T-helper 2 cell (primary cell): ENCODE measurements at places on chromosomes 16 and 17.

GRCh38 chr17:81865733-81866439, 5.3 kb downstream of the ARHGDIA start:
- DNase-seq = no peak

- no peak for DNase-seq
Measured at GRCh38 chr17:82134101-82134500, 36.1 kb upstream of the FASN start.

- DNase-seq = no peak
Measured at GRCh38 chr17:10208604-10209193, 10.3 kb upstream of the GAS7 start.

GRCh38 chr16:3919413-3919812, 38.9 kb upstream of the CREBBP start:
- DNase-seq = no peak

GRCh38 chr16:70540994-70541393, 17.4 kb downstream of the SF3B3 start:
- DNase-seq = no peak

DNA sequence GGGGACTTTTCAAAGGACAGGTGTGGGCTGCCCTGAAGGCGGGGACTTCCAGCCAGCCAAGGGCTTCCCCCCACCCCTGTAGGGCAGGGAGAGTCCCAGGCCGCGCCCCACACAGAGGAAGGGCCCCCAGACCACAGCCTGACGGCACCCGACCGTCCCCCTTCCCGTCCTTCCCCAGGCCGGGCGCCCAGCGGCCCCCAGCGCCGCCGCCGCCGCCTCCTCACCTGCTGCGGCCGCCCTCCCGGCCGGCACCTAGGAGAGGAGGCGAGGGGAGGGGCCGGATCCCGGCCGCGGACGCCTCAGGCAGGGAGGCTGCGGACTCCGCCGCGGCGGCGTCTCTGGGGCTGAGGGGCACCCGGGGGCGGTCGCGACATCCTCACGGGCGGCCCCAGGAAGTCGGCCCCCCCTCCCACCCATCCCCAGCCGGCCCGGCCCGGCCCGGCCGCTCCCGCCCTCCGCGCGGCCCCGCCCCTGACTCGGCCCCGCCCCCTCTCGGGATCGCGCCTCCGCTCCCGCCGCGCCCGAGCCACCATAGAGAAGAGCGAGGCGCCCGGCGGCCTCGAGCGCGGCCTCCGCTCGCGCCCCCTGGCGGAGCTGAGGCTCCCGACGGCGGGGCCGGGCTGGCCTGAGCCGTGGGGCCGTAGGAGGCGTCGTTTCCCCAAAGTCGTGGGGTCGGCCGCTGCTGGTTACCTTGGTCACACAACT, 25.5 kb upstream of the RFFL start:
- peak; percentile 81 for DNase-seq

DNA sequence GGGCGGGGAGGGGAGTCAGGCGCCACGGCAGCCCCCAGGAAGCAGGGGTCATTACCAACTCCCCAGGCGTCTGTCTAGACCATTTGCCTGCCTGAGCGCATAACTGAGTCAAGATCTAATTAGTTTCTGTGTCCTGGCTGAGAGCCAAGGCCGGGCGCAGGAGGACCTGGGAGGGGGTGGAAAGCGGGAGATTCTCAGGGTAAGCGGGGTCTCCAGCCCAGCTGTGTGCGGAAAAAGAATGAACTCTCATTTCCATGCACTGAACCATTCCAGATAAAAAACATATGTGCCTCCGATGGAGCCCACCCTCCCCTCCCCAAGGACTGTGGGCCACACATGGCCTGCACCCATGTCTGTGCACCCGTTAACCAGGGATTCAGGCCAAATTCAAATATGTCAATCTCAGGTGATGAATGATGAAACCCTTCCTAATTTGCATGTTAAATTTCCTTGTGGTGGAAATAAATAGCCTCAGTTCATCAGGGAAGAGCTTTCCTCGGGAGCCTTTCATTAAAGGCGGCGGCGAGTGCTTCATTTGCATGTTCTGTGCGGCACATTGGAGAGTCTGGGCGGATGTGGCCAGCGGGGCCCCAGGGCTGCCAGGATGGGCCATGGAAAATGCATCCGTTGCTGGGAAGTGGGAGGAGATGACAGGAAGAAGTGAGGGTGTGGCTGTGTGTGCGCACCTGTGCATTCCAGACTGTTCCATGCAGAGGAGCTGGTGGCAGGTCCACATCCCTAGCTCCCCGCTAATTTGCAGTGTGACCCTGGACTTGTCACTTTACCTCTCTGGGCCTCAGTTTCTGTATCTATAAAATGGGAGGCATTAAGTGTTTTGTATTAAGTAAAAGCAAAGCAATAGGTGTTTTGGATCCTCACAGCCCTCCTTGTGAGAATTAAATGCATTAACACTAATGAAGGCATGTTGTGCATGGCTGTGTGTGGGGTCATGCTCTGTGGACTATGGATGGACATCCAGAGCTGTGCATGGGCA, 151.1 kb downstream of the SDK2 start:
- no peak for DNase-seq

GRCh38 chr17:7107012-7107754, 7.4 kb downstream of the ASGR2 start:
- DNase-seq = no peak

- DNase-seq = no peak
Measured at GRCh38 chr17:27755706-27756466, 44.4 kb downstream of the NOS2 start.

- DNase-seq = no peak
Measured at GRCh38 chr17:40905370-40905769, 20.3 kb upstream of the KRT20 start.

GRCh38 chr16:84593825-84594724, 23.8 kb downstream of the COTL1 start:
- peak; percentile 72 for DNase-seq

DNA sequence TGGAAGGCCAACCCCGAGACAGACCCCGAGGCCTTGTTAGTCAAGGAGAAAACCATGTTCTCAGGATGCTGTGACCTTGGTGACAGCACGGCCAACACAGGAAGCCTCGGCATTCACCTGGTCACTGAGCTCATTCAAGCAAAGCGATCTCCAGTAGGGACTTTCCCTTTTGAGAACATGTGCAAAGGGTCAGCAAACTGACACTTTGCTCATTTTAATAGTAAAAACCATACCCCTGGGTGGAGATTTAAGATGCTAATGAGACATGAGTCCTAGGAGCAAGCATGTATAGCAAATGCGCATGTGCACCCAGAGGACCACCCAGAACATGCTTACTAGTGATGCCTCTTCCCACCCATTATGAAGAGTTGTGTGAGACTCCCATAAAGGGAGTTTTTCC, 5.7 kb upstream of the SULT1A2 start:
- no peak for DNase-seq

DNA sequence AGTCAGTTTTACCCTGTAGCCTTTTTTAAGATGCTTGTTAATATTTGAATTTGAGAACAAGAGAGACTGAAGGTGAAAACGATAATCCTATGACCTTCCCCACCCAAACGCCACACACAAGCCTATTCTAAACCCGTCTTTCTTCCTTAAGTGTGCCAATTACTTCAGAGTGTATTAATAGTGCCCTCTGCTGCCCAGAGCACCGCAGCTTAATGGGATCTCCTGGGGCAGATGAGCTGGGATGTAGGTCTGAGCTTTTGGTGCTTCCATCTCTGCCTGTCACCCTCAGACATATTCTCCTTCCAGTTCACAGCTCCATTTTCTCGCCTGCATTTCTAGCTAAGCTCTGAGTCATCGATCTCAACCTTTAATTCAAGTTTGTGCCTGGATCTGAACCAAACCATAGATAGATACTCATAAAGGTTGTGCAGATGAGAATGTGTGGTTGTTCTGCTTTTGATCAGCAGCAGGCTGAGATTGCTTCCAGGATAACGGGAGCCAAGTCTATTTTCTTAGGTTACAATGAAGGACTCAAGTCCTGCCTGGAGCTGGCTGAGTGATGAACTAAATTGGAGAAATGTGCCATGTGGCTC, 46.4 kb upstream of the CDH13 start:
- DNase-seq = no peak

- no peak for DNase-seq
Measured at GRCh38 chr17:15260376-15261257, 4.5 kb downstream of the PMP22 start.

GRCh38 chr17:7213895-7214299, 5.7 kb downstream of the DLG4 start:
- no peak for DNase-seq

DNA sequence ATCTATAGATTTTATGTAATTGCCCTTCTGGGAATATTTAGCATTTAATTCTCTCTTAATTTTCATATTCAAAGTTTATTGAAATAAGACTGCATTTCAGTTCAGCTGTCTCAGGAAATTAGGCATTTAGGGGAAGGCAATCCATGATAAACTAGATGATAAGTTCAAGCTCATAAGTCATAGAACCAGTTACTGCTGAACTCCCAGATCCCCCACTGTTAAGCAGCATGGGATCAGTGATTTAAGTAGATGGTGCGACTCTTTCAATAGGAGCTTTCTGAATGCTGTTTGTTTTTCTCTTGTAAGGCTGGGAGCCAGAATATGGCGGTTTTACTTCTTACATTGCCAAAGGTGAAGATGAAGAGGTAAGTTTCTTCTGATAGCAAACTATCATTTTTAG, 23.8 kb downstream of the OGFOD1 start:
- no peak for DNase-seq

DNA sequence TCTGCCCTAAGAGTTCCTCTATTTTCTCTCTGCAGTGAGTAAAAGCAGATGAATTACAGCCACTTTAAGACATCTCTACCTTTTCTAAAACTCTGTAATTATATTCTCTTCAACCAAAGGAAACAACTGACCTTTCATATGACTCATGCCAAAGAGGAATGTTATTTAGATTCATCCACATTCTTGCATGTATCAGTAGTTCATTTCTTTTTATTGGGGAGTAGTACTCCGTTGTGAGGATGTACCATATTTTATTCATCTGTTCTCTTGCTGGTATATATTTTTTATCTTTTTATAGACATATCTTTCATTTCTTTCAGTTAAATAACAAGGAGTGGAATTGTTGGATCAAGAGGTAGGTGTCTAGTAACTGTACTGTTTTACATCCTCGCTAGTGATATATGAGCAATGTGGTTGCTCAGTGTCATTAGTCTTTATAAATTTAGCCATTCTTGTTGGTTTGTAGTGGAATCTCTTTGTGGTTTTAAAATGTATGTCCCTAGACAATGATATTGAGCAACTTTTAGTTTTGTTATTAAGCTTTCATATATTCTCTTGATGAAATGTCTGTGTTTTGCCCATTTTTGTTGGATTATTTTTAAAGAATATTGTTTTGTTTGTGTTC, 7.8 kb upstream of the MYH8 start:
- no peak for DNase-seq

DNA sequence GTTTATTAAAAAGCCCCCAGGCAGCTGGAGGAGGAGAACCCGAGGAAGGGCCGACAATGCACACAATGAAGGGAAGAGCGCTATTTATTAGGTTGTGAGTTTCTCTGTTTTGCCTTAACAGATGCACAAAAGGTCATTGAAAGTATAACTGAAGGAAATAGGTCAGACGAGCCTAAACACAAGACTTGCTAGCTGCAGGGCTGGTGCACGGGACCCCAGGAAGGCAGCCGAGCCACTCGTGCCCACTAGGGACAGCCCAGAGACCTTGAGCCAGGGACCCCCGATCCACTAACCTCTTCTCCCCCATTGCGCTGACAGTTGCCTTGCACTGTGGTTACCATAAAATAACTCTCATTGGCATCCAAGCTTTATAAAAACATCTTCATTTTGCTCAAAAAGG, 11.3 kb downstream of the LITAFD start:
- DNase-seq = no peak

- DNase-seq = no peak
Measured at GRCh38 chr17:28684963-28685362, 23.0 kb downstream of the SUPT6H start.

DNA sequence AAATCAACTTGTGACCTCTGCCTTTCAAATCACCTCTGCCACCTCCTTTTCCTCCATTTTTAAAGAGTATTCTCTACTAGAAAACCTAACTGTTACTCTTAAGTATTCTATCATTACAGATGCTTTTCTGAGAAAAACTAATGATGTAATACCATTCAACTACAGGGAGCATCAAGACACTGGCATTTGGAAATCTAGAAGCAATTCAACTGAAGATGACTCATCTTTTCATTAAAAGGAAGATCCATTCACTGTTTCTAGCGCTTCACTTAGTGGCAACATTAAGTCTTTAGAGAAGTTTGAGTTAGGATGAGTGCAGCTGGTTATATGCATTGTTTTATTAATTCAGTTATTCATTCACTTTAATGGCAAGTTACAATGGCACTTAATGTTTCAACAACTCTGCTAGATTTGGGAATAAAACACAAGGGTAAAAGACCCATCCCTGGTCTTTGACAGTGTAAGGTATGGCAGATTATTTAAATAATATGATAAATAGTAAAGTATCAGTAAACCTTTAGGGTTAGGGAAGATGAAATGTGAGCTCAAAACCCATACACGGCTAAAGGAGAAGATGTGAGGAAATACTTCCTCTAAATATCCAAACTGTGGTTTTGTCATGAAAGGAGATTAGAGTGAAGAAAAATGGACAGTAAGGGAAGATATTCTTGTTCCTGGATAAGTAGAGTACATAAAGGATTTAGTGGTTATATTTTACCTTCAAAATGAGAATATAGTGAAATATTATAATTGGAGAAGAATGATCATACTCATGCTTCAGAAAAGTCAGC, 61.7 kb downstream of the KCNJ2 start:
- DNase-seq = no peak

- DNase-seq = peak; percentile 10
Measured at GRCh38 chr17:45782889-45783592, 1.1 kb upstream of the CRHR1 start.

GRCh38 chr16:49858200-49859124, 2.5 kb upstream of the ZNF423 start:
- no peak for DNase-seq

- DNase-seq = peak; percentile 41
Measured at GRCh38 chr16:569445-570254, at the start of gene PIGQ. PIGQ (plus strand) TSS chr16:569968; CDS start chr16:574075, 4,107 bp downstream.

DNA sequence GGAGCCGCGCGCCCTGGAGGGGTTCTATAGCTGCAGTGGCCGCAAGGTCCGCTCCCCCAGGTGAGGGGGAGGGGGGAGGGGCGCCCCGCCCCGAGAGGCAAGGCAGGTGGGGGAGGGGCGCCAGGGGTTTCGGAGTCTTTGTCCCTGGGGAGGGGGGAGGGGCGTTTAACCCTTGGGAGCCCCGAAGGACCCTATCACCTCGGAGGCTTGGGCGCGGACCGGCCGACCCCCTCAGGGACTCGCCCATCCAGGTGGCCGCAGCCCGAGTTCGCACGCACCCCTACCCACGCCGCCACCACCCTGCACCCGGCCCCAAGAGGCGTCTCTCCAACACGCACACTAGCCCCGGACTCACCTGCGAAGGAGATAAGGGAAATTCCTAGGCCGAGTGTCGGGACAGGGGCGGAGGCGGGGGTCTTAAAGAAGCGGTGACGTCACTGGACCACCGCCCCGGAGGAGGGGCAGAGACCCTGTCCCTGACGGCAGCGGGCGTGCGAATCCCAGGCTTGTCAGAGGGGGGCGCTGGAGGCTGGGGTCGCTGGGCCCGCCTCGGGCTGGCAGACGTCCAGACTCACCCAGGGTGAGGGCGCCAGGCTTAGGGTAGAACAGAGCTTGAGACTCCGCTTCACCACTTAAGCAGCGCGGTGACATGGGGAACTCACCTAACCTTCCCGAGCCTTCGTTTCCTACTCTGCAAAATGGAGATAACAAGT, at the start of gene CLDN6:
TSS of gene CLDN6 (minus strand) at position 390 of the 713 bp plus-strand sequence. CDS start 2,162 bp downstream, outside the sequence.
- DNase-seq = no peak

- no peak for DNase-seq
Measured at GRCh38 chr17:9676084-9676483, 30.8 kb downstream of the USP43 start.

- no peak for DNase-seq
Measured at GRCh38 chr17:6868582-6868981, 37.1 kb upstream of the TEKT1 start.
